ENCODE measurements at places on chromosomes 11 and 22.

- DNase-seq = no peak
Observed at GRCh38 chr11:35148163-35148837, 9.3 kb downstream of the CD44 start.

GRCh38 chr11:35307221-35307621 lies 112.1 kb downstream of the SLC1A2 start:
- DNase-seq = no peak

- no peak for DNase-seq
Observed at GRCh38 chr11:10758957-10759356, 7.9 kb downstream of the CTR9 start.

DNA sequence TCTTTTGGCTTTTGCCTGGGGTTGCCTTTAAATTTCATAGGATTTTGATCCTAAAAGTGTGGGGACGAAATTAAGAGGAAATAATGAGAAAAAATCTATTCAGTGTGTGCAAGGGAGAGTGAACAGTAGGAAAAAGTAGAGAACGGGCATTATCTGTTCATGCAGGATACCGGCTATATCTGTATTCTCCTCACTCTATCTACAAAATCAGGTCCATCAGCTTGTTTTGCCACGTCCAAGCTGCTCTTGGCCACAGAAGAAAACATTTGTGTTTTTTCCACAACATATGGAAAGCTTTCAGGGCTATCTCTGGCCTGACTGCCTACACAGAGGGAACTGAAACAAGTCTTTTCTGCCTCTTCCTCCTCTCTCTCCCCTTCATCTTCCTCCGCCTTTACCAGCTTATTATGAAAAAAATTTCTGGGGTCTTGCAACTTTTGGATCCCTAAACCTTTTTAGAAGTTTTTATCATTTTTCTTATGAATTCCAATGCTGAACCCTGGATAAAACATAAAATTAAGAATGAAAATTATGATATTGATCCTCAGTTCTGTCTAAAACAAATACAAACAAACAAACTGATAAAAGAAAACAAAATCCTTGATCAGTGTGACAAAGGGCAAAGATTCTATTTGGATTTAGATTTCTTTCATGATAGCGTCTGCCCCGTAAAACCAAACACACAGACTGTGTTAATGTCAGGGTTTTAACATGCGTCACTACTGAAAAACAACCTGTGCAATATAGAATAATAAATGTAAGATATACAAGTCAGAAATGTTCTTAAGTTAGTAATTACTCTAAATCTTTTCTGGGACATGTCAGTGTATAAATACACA lies 219.7 kb downstream of the CNTN5 start:
- DNase-seq = no peak

GRCh38 chr11:61045271-61045670 lies 57.0 kb upstream of the CD5 start:
- DNase-seq = no peak

- no peak for DNase-seq
Observed at GRCh38 chr11:64000740-64001483, 14.7 kb downstream of the OTUB1 start.

- no peak for DNase-seq
Observed at GRCh38 chr11:64245401-64245796, 1.3 kb downstream of the PPP1R14B start.

GRCh38 chr22:17213976-17214375 lies 5.3 kb downstream of the ADA2 start:
- no peak for DNase-seq

DNA sequence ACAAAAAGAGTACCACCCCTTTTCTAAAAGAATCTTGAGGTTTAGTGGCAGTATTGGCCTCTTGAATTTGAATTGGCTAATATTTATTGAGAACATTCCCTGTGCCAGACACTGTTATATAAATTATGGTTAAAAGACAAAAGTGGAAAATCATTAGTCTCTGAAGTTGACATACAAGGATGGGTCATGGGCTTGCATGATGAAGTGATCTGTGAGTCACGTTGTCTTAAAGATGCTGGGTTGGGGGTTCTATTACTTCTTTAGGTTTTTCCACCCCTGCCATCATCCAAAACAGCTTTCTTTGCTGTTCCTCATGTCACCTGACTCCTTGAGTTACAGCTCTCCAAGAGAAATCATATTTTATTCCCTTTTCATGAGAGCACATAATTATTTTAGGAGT lies 85.0 kb downstream of the CD44 start:
- DNase-seq = no peak

DNA sequence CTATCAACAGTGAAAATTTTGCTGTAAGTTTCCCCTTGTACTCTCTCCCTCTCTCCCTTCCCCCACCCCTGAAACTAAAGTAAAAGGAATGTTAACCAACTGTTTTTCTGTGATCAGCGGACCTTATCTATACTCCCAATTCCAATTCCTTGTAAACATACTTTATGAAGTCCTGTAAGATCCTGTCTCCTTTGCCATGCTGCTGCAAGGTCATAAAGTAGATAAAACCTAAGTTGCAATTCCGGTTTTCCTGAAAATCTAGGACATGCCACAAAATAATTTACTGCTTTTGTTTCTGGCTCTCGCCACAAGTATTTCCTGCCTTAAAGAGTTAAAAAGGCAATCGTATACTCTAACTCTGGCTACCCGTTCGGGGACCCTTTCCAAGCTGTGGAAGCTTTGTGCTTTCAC lies 1469.0 kb downstream of the LRRC4C start:
- DNase-seq = no peak

GRCh38 chr11:20363149-20363499 lies 390 bp upstream of the HTATIP2 start:
- no peak for DNase-seq

GRCh38 chr11:132057266-132057665 lies 686.9 kb downstream of the NTM start:
- no peak for DNase-seq

GRCh38 chr11:11777897-11778296 lies 63.9 kb upstream of the USP47 start:
- no peak for DNase-seq

GRCh38 chr11:1087961-1088926 lies 13.6 kb downstream of the MUC2 start:
- DNase-seq = no peak

DNA sequence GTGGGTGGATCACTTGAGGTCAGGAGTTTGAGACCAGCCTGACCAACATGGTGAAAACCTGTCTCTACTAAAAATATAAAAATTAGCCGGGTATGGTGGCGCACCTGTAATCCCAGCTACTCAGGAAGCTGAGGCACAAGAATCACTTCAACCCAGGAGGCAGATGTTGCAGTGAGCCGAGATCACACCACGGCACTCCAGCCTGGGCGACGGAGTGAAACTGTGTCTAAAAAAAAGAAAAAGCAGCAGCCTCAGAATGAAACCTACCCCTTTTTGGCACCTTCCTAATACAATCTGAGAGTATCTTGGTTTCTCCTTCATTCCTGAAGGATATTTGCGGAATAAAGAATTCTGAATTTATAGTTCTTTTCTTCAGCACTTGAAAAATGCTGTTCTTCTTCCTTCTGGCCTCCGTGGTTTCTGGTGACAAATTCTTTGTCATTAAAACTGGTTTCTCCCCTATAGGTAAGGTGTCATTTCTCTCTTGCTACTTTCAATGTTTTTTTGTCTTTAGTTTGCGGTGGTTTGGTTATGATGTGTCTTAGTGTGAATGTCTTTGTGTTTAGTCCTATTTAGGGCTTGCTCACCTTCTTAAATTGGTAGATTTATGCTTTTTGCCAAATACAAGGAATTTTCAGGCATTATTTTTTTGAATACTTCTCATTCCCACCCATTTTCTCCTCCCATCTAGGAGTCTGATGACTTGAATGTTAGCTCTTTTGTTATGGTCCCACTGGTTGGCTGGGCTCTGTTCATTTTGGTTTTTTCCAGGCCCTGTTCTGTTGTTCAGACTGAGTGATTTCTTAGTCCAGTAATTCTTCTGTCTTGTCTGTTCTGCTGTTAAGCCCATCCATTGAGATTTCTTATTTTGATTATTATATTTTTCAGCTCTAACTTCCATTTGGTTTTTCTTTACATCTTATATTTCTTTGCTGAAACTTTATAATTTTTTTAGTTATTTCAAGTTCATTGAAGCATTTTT lies 15.4 kb downstream of the ASRGL1 start:
- no peak for DNase-seq

DNA sequence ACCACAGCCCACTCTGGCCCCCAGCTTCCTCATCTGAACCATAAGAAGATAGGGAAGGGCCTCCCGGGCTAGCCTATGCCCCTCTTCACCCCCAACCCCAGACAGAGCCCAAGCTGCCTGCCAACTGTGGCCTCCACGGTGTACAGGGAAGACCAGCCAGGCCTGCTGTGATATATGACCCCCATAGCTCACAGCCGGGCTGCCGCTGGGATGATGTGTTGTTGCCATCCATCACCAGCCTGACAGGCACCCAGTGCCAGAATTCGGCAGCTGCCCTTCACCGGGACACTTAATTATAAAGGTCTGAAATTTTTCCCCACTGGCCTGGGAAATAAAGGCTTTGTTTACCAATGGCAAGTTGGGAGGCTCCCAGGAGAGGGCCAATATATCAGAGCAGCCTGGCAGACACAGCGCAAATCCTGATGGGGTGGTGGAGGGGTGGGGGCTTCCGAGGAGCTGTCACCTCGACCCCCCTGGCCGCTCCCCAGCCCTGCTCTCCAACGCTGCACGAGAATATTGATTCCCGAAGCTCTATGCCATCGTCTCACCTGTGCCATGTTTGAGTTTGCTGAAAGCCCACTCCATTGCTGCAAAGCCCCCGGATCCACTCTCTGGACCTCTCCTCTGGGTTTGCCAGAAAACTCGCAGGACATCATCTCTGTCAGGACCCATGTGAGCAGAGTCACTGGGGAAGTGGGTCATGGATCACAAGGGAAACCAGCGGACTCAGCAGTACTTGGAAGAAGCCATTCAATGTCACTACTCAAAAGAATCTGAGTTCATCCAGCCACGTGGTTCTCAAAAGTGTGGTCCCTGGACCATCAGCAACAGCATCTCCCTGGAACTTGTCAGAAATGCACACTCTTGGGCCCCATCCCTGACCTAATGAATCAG lies 296.9 kb downstream of the MN1 start:
- no peak for DNase-seq

DNA sequence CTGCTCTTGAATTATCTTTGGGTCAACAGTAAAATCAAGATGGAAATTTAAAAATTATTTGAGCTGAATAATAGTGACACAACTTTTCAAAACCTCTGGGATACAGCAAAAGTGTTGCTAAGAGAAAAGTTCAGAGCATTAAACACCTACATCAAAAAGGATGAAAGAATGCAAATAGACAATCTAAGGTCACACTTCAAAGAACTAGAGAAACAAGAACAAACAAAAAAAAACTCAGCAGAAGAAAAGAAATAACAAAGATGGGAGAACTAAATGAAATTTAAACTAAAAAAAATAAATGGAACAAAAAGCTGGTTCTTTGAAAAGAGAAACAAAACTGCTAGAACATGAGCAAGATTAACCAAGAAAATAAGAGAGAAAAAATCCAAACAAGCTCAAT lies 15.0 kb upstream of the TMEM45B start:
- no peak for DNase-seq

DNA sequence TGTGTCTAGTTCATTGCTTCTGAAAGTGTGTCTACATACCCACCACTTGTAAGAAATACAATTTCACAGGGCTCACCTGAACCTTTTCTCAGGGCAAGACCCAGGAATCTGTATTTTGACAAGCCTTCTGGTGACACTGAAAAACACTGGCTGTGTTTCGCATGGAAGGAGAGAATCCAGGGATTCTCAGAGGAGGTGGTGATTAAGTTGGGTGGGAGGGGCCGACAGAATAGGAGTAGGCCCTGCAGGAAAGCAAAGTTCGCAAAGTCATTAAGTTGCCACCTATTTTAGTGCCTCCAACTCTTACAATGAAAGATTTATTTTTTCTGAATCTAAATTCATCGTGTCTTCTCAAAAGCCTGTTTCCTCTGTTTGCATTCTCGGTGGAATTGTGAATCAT lies 186.8 kb downstream of the FAT3 start:
- DNase-seq = no peak
